NCI-H446 (cell line): ENCODE measurements at places on chromosomes 5 and 9.

- DNase-seq = no peak
These were observed 185.5 kb downstream of the DMRT2 start for GRCh38 chr9:1235650-1236049.

DNA sequence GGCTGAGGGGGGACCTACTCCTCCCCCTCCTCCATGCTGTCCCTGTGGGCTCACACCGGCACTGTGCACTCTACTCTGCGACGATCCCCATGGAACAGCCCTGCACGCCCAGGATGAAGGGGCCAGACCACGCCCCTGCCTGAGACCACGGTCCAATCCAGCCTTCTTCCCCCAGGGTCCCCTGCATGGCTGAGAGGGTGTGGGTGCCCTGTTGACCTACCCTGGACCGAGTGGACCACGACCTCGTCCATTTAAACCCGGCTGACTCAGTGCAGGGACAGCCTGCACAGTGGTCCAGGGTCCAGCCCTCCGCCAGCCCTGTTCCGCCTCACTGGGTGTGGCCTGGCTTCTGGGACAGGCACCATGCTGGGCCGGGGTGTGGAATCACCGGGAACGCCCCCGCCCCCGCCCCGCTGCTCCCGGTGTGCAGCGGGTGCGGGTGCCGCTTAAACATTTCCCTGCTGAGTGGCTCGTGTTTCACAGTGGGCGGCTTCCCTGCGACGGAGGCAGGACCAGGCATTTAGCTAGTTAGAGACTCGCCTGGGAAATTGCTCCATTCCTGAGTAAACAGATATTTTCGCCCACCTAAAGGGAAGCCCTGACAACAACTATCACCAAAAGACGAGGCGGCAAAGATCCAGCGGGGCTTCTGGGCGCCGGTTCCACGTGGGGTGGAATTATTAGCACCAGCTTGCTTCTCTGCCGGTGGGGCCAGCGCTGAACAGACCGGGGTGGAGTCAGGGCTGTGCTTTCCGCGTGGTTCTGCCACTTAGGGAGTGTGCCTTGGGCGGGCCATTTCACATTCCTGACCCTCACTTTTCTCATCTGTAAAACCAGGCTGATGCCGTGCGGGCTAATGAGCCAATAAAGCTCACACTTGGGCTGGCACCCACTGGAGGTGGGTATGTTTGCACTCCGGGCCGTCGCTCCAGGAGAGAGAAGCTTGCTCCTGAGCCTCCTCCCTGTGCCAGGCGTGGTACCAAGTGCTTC, 22.6 kb downstream of the DBH start:
- no peak for DNase-seq

GRCh38 chr5:4954048-4954447, 186.1 kb upstream of the ADAMTS16 start:
- DNase-seq = no peak

DNA sequence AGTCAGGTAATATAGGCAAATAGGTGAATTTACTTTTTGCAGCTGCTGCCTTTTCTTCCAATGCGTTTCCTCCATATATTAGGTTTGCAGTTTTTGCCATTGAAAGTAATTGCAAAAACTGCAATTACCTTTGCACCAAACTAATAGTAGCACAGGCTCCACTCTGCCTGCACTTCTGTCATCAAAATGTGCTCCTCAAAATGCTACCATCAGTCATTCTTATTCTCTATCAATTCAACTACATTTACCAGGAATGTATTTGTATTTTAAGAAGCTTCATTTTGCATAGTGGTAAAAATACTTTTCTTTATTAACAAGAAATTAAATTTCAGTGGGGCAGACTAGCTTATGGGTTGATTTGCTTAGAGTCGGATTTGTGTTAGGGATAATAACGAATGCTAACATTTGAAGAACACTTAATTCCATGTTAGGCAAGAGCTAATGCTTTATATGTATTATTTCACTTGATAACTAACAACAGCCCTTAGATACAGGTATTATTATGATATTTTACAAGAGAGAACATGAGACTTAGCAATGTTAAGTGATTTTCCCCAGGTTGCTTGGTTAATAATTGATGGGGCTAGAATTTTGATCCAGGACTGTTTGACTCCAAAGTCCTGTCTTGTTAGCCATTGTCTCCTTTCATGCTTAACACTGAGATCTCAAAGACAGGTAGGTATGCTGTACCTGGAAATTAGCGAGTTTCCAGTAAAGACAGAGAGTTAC, 300.4 kb downstream of the MAN2A1 start:
- DNase-seq = no peak

DNA sequence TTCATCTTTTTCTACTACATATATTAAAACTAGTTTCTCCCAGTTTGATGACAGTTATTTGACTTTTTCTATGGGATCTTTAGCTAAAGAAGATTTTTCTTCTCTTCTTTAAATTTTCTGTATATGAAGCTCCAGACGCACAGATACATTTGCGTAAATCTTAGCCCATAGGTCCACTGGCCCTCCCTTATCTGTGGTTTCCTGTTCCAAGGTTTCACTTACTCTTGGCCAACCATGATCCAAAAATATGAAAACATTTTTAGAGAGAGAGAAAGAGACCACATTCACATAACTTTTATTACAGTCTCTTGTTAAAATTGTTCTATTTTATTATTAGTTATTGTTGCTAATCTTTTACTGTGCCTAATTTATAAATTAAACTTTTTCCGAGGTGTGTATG, 270.2 kb upstream of the DAPK1 start:
- DNase-seq = no peak

- DNase-seq = no peak
These were observed 28.0 kb upstream of the POMT1 start for GRCh38 chr9:131474711-131475110.

- no peak for DNase-seq
These were observed 83.5 kb downstream of the FEM1C start for GRCh38 chr5:115461093-115461492.
